ENCODE measurements at places on chromosomes 6 and 20. TPM values are rescaled to one million over a fixed set of nuclear protein-coding genes. Genes with fewer than 3 reads are reported as not detected.

Gene GNAS-AS1
- 0.33 TPM for total RNA-seq

- H3K4me3 ChIP-seq = no peak overlapping the region
- no peak overlapping the region for H3K27ac ChIP-seq
- no peaks in the 10 kb centered on the region for H3K4me1 ChIP-seq
Measured at GRCh38 chr6:148109732-148110131, 232.9 kb upstream of the SASH1 start.

DNA sequence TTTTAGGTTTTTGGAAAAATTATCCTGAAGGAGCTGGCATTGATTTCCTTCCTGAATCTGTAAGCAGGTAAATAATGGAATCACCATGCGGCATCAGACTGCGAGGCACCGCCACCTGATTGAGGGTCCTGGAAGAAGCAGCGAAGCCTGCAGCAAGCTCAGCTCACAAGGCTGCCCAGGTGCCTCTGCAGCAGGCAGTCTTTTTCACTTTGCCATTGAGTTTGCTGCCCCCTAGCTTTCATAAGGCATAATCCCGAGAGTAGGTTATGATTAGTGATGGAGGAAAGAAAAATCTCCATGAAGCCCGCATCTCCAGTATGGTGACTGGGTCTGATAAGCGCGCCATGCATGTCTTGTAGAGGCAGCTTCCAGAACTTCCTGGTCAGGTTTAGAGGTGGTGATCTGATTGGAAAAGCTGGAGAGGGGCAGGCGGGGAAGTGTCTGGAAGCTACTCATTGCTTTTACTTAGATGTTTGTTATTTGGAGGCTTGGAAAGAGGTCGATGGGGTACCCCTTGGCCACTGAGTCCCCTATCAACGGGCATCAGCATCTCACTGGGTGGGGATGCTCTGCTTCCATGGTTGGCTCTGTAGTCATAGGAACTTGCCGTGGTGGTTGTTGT lies 26.7 kb downstream of the IYD start:
- H3K27me3 ChIP-seq = no peaks in the 10 kb centered on the region
- H3K36me3 ChIP-seq = no peaks in the 10 kb centered on the region

- DNase-seq = no peak
- H3K4me3 ChIP-seq = no peak overlapping the region
- no peaks in the 10 kb centered on the region for H3K4me1 ChIP-seq
- H3K27ac ChIP-seq = no peak overlapping the region
- no peaks in the 10 kb centered on the region for H3K27me3 ChIP-seq
Measured at GRCh38 chr6:169555971-169556617, 145.7 kb downstream of the WDR27 start.

Gene LIME1
- 3.5 TPM for total RNA-seq

- H3K27ac ChIP-seq = peak overlapping the region; percentile 39
- no peaks in the 10 kb centered on the region for H3K36me3 ChIP-seq
- H3K27me3 ChIP-seq = no peaks in the 10 kb centered on the region
Measured at GRCh38 chr6:99013145-99013544, 65.4 kb upstream of the FBXL4 start.

DNA sequence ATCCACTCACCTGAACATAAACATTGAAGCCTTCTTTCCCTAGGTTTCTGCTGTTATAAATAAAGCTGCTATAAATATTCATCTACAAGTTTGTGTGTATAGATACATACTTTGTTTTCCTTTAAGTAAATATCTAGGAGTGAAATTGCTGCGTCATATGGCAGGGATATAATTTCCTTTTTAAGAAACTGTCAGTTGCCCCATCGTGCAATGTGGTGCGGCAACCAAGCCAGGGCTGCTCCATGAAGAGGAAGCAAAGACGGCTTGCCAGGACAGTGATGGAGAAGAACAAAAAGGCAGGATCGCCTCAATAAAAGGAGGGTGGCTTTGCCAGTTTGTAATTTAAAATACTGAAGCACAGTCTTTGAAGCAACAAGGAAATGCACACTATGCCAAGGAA lies 36.6 kb downstream of the CITED2 start:
- no peaks in the 10 kb centered on the region for H3K36me3 ChIP-seq
- no peaks in the 10 kb centered on the region for H3K27me3 ChIP-seq
- DNase-seq = peak; percentile 8
- H3K4me3 ChIP-seq = no peak overlapping the region

Gene CYP21A2
- total RNA-seq = not detected

Gene UNC5CL
- total RNA-seq = 0.26 TPM

Gene JARID2
- total RNA-seq = 5.0 TPM

DNA sequence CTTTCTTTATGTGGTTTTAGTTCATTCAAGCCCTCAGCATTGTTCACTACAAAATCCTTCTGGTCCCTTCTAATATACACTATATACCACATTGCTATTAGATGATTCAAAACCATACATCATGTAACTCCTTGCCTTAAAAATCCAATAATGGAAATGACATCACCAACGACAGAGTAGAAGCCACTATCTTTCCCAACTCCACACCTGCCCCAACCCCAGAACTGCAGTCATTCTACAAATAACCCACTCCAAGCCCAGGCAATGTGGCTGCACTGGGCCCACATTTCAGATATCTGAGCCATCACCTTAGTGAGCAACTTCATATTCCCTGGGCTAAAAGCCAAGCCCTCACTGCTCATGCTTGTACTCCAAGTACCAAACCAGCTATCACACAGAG lies 22.6 kb upstream of the RUNX2 start:
- H3K27ac ChIP-seq = no peak overlapping the region
- peak; percentile 38 for DNase-seq
- H3K4me1 ChIP-seq = no peaks in the 10 kb centered on the region
- no peaks in the 10 kb centered on the region for H3K36me3 ChIP-seq
- H3K27me3 ChIP-seq = no peaks in the 10 kb centered on the region

DNA sequence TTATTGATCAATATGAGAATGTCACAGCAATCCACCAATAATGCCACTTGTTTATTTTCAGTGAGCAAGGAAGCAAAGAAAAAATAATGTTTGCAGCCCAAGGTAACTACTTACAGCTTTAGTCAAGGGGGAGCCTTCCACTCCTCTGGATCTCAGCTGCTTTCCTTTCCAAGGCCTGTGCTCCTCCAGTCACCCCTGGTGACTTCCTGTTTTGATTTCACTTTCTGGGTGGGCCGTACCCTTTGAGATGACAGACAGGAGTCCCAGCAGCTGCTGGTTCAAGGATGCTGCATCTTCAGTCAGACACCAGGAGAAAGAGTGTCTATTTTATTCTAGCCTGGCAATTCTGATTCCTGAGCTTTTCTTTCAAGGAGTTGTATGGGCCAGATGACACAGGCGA lies 5.6 kb upstream of the VNN2 start:
- no peak overlapping the region for H3K4me3 ChIP-seq
- no peaks in the 10 kb centered on the region for H3K27me3 ChIP-seq
- no peak for DNase-seq
- peaks cover 6% of the 10 kb centered on the region for H3K4me1 ChIP-seq
- H3K27ac ChIP-seq = no peak overlapping the region

DNA sequence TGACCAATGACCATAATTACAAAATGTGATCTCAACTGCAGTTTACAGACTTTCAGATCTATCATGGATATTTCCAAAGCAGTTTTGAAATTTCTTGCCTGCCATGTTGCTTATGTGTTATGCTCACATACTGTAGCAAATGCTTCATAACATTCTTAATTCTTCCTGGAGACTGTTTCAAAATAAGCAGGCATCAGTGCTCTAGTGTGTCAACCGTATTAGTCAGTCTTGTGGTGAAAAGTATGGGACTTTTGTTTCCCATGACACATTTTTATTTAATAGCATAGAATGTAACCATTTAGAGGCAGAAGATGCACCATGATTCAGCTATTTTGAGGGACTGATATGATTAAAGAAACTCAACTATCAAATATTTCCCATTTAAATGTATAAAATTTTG lies 1.7 kb downstream of the POPDC3 start:
- peak; percentile 92 for DNase-seq
- no peak overlapping the region for H3K4me3 ChIP-seq
- no peaks in the 10 kb centered on the region for H3K36me3 ChIP-seq
- no peaks in the 10 kb centered on the region for H3K27me3 ChIP-seq
- peak overlapping the region; percentile 74 for H3K27ac ChIP-seq

Measured in fibroblast of lung (primary cell).